SK-N-DZ (cell line): ENCODE measurements at places on chromosomes 11 and 22.

DNA sequence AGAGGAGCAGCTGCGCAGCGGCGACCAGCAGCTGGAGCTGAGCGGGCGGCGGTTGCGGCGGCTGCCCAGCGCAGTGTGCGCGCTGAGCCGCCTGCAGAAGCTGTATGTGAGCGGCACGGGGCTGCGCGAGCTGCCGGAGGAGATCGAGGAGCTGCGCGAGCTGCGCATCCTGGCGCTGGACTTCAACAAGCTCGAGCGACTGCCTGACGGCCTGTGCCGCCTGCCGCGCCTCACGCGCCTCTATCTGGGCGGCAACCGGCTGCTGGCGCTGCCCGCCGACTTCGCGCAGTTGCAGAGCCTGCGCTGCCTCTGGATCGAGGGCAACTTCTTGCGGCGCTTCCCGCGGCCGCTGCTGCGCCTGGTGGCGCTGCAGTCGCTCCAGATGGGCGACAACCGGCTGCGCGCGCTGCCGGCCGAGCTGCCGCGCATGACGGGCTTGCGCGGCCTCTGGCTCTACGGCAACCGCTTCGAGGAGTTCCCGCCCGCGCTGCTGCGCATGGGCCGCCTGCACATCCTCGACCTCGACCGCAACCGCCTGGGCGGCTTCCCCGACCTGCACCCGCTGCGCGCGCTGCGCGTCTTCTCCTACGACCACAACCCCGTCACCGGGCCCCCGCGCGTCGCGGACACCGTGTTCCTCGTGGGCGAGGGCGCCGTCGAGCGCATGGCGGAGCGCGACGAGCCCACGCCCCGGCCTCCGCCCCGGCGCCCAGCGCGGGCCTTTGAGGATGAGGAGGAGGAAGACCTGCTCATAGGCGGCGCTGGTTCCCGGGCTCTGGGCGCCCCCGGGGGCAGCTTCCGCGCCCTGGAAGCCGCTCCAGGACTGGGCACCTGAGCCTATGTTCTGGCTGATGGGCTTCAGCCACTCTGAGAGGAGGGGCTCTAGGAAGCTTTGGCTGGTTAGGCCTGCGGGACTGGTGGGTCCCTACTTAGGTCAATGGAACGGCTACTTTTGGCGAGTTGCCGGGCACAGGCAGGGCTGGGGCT, 787 bp downstream of the LRRC10B start:
- DNase-seq: peak; percentile 85

DNA sequence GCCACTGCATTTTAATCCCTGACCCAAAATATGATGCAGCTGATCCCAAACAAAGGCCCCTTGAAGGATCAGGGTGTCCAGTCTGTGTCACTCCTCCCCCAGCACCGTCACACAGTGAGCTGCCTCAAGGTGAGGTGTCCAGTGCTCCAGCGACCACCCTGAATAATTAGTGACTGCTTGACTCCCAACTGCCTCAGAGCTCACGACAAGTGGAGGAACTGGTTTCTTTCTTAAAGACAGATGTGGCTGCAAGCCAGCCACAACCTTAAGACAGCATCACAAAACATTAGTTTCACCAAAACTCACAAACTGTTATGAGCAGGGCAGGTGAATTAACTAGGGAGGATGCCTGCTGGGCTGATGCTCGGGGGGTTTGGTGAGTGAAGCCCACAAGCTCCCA, 74.6 kb downstream of the PIWIL3 start:
- DNase-seq: no peak

DNA sequence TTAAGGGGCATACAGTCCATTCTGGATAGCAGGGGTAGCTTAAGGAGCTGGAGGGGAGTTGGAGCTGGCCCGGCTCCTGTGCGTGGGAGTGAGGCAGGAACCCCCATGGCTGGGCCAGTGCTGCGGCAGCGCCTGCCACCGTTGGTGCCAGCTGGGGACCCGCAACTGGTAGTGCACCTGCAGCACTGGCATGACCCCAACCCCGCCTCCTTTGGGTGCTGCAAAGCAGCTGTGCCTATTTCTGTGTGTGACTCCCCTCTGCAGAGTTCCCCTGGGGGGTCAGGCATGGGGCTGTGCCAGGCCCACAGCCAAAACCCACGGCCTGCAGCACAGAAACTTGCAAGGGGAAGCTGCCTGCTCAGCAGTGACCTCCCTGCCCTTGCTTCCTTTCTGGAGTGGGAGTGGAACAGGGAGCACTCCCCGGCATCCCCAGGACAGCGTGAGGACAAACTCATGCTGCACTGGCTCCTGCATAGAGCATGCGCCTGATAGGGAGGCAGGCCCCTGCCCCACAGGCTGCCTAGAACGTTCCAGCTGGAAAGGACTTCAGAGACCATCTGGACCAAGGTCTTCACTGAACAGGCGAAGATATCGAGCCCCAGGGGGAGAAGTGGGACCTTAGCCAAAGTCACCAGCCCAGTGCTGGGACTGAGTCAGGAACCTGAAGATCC, 26.2 kb upstream of the RAB1B start:
- DNase-seq: no peak

GRCh38 chr11:35618497-35619115, 346 bp downstream of the FJX1 start:
- peak; percentile 28 for DNase-seq

- no peak for DNase-seq
Observed at GRCh38 chr11:121341609-121342008, 49.0 kb downstream of the SC5D start.

DNA sequence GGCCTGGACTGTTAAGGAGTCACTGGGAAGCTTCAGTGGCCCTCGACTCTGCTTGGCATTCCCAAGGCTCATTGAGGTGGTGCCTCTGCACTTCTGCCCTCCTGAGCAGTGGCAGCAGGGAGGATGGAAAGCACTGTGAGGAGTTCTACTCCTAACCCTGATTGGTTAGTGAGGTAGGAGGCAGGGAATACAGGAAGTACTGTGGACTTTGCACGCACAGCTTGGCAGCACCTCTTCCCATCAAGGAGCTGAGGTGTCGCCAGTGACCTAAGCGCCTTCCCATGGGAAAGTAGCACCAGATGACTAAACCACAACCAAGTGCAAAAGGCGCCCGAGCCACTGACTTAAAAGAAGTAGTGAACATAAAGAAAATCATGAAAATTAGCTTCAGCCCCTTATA, 152.5 kb upstream of the CADM1 start:
- DNase-seq: no peak

- DNase-seq: peak; percentile 46
Observed at GRCh38 chr22:49724893-49725489, 102.7 kb downstream of the BRD1 start.

- peak; percentile 50 for DNase-seq
Observed at GRCh38 chr11:95337175-95337957, 106.4 kb upstream of the SESN3 start.

DNA sequence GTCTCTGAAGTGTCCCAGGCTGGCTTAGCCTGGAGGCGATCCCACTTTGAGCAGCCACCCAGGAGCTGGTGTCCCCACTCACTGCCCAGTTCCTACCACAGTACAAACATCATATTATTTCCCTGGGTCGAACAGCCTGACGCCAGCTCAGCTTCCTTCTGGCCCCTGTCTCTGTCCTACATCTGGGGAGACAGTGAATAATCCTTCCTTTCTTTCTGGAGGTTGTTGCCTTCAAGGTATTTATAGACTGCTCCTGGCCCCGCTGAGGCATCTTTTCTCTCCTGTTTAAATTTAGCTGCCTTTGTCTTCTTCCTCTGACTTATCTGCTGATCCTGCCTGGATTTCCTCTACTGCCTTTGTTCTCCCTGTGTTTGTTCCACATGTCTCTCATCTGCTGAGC, 56.8 kb upstream of the LRRC55 start:
- DNase-seq: no peak

DNA sequence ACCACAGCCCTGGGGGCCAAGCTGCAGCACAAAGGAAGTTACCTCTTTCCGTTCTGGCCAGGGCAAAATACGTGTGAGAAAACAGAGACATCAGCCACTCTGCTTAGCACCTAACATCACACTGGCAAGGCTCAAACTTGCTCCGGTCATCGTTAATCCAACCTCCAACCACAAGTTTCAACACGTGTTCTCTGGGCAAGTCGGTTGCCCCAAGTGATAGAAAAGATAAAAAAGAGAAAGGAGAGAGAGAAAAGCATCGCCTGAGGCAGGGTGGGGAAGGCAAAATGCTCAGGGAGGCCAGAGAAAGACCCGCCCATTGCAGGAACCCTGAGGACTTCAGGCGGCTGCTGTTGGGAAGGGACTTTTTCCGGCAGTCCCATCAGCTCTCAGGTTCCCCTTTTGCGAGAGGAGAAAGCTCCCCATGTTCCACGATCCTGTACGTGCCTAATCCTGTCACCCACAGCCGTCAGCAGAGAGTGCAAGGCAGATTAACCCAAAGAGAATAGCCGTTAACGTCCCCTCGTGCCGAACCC, 18.5 kb upstream of the B4GALNT4 start:
- DNase-seq: no peak

- DNase-seq: no peak
Observed at GRCh38 chr22:45731041-45731797, 59.6 kb downstream of the ATXN10 start.

DNA sequence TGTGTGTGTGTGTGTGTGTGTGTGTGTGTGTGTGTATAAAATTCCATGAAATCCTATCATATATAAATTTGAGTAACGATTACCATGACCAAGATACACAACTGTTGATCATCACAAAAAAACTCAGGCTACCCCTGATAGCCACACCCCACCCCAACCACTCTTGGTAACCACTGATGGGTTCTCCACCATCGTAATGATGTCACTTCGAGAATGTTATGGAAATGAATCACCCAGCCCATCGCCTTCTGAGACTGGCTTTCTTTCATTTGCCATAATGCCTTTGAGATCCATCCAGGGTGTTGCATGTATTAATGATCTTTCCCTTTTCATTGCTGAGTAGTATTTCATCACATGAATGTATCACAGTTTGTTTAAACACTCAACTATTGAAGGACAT, 496.0 kb downstream of the MIAT start:
- no peak for DNase-seq

- DNase-seq: no peak
Observed at GRCh38 chr11:107821199-107821927, 37.2 kb downstream of the SLC35F2 start.

DNA sequence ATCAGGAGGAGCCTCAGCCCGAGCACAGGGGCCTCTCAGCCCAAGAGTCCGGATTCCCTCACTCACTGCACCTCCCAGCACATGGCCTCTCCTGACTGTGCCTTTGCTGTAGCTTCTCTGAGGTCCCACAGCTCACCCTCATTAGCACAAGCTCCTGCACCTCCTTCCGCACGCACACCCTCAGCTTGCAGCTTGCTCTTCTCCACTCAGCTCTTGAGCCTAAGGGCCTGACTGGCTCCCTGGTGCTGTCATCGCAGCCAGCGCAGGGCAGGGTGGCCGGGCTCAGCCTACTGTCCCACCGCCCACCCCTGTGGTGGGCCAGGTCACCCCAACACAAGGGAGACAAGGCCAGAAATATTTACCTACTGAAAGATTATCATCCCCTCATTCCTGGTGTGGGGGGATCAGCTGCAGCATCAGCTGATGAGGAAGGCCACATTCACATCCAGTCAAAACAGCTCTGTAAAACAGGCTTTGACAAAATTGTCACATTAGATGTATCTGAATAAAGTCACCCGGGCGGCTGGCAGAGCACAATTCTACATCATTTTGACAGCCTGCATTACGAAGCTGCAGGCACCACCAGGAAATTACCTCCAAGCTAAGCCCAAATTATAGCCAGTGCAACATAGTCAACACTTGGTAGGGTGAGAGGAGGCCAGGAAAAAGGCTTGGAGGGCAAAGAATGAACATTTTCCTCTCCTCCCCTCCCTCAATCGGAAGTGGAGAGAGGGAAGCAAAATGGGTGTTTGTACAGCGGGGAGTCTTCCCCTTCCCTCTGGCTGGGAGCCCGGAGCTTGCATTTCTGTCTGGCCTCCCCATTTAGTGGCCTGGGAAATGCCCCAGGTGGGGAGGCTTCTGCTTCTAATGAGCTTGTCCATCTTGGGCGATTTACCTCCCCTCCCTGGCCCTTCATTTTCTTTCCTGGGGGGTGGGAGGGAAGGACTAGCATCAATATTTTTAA, 29.5 kb upstream of the IGSF9B start:
- no peak for DNase-seq

DNA sequence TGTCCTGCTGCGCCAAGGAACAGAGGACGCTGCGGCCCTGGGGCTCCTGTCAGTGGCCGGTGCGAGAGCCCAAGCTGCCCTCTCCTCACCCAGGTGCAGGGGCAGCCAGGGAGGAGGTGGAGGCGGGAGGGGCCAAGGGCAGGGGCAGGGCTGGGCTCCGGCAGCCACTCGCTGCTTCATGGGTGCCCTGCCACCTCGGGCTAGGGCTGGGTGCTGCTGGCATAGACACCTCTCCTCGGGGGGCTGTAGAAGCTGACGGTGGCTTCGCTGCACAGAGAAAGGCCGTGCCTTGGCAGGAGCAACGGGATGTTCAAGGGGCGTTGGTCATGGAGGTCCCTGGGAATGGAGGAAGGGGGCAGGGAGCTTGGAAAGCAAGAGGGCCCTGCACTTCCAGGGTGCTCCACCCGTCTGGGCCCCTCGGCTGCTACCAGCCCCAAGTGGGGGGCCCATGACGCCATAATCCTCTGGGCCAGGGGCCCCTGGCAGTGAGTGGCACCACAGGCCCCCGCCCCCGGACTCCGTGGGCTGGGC, 1.6 kb upstream of the TBX1 start:
- no peak for DNase-seq

- DNase-seq: no peak
Observed at GRCh38 chr22:36465232-36466021, 16.0 kb downstream of the TXN2 start.

GRCh38 chr22:24289114-24289513, 18.5 kb downstream of the SPECC1L start:
- no peak for DNase-seq

DNA sequence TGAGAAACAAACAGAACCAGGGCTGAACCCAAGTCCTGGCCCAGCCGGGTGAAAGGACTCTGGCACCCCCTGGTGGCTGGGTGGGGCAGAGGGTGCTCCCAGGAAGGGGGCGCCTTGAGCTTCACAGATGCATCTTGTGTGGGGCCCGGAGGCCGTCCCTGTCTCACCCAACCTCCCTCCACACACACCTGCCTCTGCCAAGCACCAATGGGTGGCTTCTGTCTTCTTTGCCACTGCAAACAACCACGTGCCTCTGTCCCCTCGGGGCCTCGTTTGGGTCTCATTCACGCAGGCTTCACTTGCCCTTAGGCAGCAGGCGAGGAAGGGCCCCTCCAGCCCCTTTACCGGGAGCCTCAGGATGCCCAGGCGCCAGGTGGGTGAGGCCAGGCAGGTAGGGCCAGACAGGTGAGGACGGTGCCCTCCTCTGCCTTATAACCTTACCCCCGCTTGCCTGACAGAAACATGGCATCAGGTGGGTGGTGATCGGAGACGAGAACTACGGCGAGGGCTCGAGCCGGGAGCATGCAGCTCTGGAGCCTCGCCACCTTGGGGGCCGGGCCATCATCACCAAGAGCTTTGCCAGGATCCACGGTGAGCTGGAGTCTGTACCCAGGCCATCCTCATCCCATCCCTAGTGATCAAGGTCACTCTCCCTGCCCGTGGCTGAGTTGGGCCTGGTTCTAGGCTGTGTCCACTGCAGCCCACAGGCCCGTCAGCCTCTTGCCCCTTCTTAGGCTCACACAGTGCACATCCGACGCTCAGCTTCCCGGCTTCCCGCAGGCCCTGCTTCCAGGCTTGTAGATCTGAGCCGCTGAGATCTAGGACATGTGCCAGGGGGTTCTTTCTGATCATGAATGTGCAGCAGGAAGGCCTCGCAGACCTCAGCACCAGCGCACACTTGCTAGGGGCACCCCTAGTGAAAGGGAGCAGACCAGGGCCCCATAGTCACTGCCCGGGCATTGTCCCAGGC, 17.2 kb downstream of the POLR3H start:
- DNase-seq: no peak

- no peak for DNase-seq
Observed at GRCh38 chr11:82980292-82980691, 78.8 kb downstream of the DDIAS start.

GRCh38 chr11:89495951-89496350, 4.8 kb upstream of the NOX4 start:
- no peak for DNase-seq

- DNase-seq: no peak
Observed at GRCh38 chr11:122513997-122514396, 141.5 kb upstream of the UBASH3B start.
